ENCODE measurements at places on chromosomes 11 and 22. TPM values are rescaled to one million over a fixed set of nuclear protein-coding genes. Genes with fewer than 3 reads are reported as not detected.

Gene BATF2
- total RNA-seq: 5.7 TPM

Gene HOATZ
- not detected for total RNA-seq

Gene YPEL4
- total RNA-seq: 0.12 TPM

Gene SYCE3
- 0.63 TPM for total RNA-seq

Gene MB
- not detected for total RNA-seq

Gene OR8A1
- total RNA-seq: not detected

Gene MICALL1
- 22.1 TPM for total RNA-seq

Gene SERGEF
- 24.2 TPM for total RNA-seq

Gene NRGN
- 1.9 TPM for total RNA-seq

Gene MGAT3
- 2.7 TPM for total RNA-seq

Gene PNPLA5
- total RNA-seq: not detected

Gene GTPBP1
- 35.4 TPM for total RNA-seq

Gene FAM227A
- total RNA-seq: 2.0 TPM

Gene BLID
- total RNA-seq: not detected

Gene CRYAB
- total RNA-seq: 19.3 TPM

Gene APOBEC3A
- total RNA-seq: 0.28 TPM

Gene HBB
- 46.3 TPM for total RNA-seq

Gene LDHA
- 160 TPM for total RNA-seq

Gene KBTBD4
- total RNA-seq: 8.9 TPM

Gene KCNK7
- total RNA-seq: 0.28 TPM

Gene GAL
- 1.1 TPM for total RNA-seq

Gene SCGB1A1
- 4.3 TPM for total RNA-seq

Gene CHST1
- 4.8 TPM for total RNA-seq

Gene H19
- 142 TPM for total RNA-seq

Gene OR51M1
- not detected for total RNA-seq

Gene TPBGL
- total RNA-seq: 0.12 TPM

Gene FGF19
- total RNA-seq: 0.06 TPM

Gene SYNGR1
- 15.3 TPM for total RNA-seq

Gene C11orf91
- 0.26 TPM for total RNA-seq

Gene MMP10
- 0.34 TPM for total RNA-seq

Gene SLC25A18
- 0.19 TPM for total RNA-seq

Gene RAB30
- total RNA-seq: 4.6 TPM

Gene CRYBA4
- not detected for total RNA-seq

Gene CD3D
- total RNA-seq: 0.95 TPM

Gene CHRM4
- 0.17 TPM for total RNA-seq

Gene SYT12
- 2.6 TPM for total RNA-seq

Data from pancreas (tissue), 10 donors.